Heart left ventricle (tissue), 16 donors: ENCODE measurements at places on chromosomes 16 and 17. TPM values are rescaled to one million over a fixed set of nuclear protein-coding genes. Genes with fewer than 3 reads are reported as not detected.

Gene CDH3
- polyA plus RNA-seq = 0.01 TPM

Gene ZPBP2
- polyA plus RNA-seq = not detected

Gene B4GALNT2
- polyA plus RNA-seq = not detected

Gene SCNN1B
- polyA plus RNA-seq = 0.15 TPM

Gene CD300LB
- polyA plus RNA-seq = 0.40 TPM

Gene TPSG1
- polyA plus RNA-seq = not detected

Gene KRT40
- not detected for polyA plus RNA-seq

Gene MRM1
- 7.7 TPM for polyA plus RNA-seq

Gene DNAI2
- polyA plus RNA-seq = not detected

Gene CTRB1
- not detected for polyA plus RNA-seq

Gene PPY
- polyA plus RNA-seq = not detected

Gene TBC1D3C
- not detected for polyA plus RNA-seq

Gene KIFC3
- polyA plus RNA-seq = 64.4 TPM

Gene ERCC4
- 3.2 TPM for polyA plus RNA-seq

Gene CMTM4
- 13.8 TPM for polyA plus RNA-seq

Gene CACNA1H
- 6.2 TPM for polyA plus RNA-seq

Gene CCL13
- polyA plus RNA-seq = 0.36 TPM

Gene OR1A1
- polyA plus RNA-seq = not detected

Gene CCDC154
- 0.14 TPM for polyA plus RNA-seq

Gene MYLK3
- 133 TPM for polyA plus RNA-seq

Gene CDT1
- polyA plus RNA-seq = 0.40 TPM

Gene CES3
- 1.1 TPM for polyA plus RNA-seq

Gene NPW
- not detected for polyA plus RNA-seq

Gene TBC1D3G
- polyA plus RNA-seq = 3.2 TPM

Gene TMEM94
- 34.1 TPM for polyA plus RNA-seq

Gene BRICD5
- polyA plus RNA-seq = 3.8 TPM

Gene IRX5
- 19.4 TPM for polyA plus RNA-seq

Gene FLYWCH2
- 35.3 TPM for polyA plus RNA-seq

Gene MEIOC
- 0.03 TPM for polyA plus RNA-seq

Gene SNAI3
- polyA plus RNA-seq = 1.7 TPM

Gene LDHD
- polyA plus RNA-seq = 49.0 TPM

Gene MRPL28
- polyA plus RNA-seq = 157 TPM

Gene RASL10B
- polyA plus RNA-seq = 7.6 TPM

Gene ABCA9
- 11.2 TPM for polyA plus RNA-seq

Gene TSPOAP1
- polyA plus RNA-seq = 1.6 TPM

Gene MPV17L
- 5.2 TPM for polyA plus RNA-seq

Gene TP53TG3B
- not detected for polyA plus RNA-seq

Gene ZG16
- 0.04 TPM for polyA plus RNA-seq

Gene TMEM106A
- 2.0 TPM for polyA plus RNA-seq
